ENCODE measurements at places on chromosomes 11 and 22.

GRCh38 chr22:27603800-27604144, 197.8 kb downstream of the MN1 start:
- DNase-seq, result no peak

- DNase-seq, result no peak
Observed at GRCh38 chr22:33896575-33897447, 23.5 kb downstream of the LARGE1 start.

- no peak for DNase-seq
Observed at GRCh38 chr22:49825944-49826602, 1.6 kb downstream of the BRD1 start.

DNA sequence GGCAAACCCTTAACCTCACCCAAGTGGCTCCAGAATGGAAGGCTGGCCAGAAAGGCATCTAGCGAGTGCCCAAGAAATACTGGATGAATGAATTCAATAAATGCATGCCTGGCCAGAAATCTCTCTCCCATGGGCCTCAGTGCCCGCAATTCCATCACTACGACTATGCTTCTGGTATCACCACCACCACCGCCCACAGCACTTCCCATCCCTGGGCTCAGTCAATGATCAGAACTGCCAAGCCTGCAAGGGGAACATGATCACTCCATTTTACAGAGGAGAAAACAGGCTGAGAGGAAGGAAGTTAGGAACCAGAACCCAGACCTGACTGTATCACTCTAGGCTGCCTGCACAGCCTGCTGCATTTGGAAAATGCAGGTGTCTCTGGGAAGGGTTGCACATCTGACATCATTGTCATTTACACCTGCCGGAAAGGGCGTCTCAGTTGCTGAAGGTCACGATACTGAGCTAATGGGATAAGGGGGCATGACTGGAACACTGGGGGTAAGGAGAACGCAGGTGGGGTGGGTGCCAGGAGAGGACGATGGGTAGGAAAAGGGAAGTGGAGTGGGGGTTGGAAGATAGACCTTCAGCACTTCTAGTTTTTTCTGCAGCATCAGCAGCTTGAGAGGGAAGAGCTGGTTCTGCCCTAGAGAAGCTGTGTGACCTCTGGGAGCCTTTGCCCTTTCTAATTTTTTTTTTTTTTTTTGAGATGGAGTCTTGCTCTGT, 3.2 kb downstream of the GPR152 start:
- DNase-seq, result no peak

DNA sequence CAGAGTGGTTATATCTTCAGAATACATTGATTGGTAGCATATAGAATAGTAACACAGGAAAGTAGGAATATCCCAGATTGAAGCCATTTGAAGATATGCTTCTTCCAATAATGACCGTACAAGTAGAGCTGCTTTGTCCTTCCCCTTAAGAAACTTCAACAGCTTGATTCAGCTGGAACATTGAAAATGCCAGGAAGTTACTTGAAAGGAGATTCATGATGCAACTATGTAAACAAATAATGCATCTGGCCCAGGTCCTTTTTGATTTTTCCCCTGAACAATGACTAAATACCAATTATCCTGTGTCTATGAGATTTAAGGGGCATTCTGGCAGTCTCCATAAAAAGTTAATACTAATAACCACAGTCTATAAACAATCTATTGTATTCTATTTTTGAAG, 3.0 kb downstream of the DKK3 start:
- no peak for DNase-seq

- no peak for DNase-seq
Observed at GRCh38 chr11:131533998-131534397, 163.6 kb downstream of the NTM start.

- peak; percentile 63 for DNase-seq
Observed at GRCh38 chr22:38868886-38869381, 3.1 kb downstream of the CBX6 start.

DNA sequence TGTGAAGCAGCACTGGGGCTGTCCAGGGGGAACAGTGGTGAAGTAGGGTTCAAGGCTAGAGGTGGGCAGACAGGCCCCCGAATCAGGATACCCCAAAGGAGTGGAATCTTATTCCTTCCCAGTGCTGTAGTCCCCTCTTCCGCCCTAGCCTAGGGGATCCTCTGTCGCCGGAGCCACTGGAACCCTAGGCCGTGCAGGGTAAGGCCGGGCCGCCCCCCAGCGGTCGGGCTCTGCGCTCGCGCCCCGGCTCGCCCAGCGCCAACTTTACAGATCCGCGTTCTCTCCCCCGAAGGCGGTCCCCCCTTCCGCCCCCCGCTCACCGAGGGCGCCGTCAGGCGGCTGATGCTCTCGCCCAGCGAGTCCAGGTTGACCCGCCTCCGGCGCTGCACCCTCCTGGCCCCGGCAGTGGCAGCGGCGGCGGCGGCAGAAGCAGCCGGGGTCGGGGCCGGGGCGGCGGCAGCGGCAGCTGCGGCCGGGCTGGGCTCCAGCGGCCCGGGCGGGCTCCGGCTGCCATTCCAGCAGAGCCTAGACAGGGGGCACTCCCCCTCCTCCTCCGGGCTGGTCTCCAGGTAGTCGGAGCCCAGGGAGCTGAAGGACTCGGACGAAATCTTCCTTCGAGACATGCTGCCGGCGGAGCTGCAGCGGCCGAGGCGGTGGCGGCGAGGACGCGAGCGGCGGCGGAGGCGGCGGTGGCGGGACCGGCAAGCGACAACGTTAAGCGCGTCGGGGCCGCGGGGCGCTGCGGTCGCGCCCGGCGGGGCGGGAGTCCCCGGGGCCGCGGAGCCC, 650 bp downstream of the GUCY1A2 start:
- peak; percentile 60 for DNase-seq

DNA sequence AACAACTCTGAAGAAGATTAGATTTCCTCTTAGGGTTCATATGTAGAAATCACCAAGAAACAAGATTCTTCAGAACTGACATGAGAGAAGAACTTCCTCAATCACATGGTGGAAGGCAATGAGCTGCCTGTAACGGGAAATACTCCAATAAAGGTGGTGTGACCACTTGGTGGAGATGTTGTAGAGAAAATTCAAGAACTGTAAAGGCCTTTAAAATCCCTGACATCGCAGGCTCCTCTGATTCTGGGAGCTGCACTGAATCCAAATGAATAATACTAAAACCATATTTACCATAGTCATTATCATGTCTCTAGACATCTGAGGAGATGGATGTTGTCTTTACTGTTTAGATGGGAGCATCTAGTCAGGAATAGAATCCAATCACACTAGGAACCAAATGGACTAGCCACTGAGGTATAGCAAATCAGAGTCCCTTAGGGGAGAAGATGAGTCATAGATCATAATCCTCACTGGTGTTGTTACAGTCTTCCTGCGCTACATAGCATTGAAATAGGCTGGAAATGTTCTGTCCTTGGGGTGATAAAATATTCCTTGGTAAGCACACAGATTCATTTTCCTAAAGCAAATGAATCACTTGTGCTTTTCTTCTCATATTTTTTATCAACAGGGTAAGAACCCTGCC, 321.6 kb upstream of the TENM4 start:
- no peak for DNase-seq

- no peak for DNase-seq
Observed at GRCh38 chr22:27874185-27874584, 44.9 kb downstream of the PITPNB start.

GRCh38 chr11:93526641-93527583, 16.3 kb downstream of the SMCO4 start:
- DNase-seq, result no peak

DNA sequence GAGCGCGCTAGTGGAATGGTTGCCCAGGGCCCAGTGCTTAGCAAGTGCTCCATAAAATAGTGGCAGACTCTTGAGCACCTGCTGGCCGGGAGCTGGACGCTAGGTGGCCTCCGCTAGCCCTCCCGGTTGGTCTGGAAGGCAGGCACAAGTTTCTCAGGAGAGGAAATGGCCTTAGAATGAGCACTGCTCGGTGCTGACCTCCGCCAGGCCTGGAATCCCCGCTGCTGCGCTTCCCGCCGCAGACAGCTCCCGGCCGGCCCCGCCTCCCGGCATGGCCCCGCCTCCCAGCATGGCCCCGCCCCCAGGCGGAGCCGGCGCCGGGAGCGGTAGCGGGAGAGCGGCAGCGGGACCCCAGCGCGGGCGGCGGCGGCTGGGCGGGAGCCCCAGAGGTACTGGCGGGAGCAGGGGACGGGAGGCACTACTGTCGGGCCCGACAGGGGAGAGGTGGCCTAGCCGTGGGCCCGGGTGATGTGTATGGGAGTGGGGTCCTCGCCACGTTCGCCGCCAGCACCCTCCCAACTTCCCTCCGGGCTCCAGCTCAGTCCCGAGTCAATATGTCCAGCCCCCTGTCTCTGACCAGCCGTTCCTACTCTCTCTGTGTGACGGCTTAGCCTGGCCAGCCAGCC, at the start of gene SIPA1:
SIPA1 (plus strand) TSS at position 308 of the 626 bp plus-strand sequence. CDS start 2,821 bp downstream, outside the sequence.
- DNase-seq, result peak; percentile 75

- no peak for DNase-seq
Observed at GRCh38 chr11:33214767-33215166, 42.4 kb upstream of the HIPK3 start.

DNA sequence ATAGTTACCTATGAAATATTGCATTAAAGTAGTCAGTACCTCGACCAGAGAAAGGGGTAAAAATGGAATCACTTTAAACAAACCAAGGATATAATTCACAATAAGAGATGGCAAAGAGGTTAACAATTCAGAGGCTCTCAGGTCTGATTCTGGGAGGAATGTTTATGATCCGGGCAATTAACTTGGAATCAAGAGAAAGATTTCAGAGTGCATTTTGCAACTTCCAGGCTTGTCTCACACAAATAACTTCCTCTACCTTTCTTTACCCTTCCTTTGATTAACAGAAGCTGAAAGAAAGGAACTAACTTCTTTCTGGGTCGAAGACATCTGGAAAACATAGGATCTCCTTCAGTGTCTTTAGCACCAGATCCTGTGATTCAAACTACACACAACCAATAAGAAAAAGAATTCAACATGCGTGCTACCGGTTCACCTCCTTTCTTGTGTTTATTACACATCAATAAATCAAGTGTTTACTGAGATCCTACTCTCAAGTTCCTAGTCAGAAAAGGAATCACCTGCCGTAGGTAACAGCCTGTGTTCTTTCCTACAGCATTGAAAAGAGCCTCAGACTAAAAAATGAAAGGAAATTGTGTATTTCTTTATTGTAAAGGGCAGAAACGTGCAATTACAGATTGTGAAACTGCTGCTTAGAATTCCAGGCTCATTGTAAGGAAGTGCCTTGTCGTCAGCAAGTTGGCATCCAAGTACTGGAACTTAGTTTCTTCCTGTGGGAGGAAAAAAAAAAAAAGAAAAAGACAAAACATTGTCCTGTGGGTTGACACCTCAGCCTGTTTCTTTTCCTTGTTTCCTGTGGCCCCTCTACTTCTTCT, 29.5 kb downstream of the CARD18 start:
- no peak for DNase-seq

DNA sequence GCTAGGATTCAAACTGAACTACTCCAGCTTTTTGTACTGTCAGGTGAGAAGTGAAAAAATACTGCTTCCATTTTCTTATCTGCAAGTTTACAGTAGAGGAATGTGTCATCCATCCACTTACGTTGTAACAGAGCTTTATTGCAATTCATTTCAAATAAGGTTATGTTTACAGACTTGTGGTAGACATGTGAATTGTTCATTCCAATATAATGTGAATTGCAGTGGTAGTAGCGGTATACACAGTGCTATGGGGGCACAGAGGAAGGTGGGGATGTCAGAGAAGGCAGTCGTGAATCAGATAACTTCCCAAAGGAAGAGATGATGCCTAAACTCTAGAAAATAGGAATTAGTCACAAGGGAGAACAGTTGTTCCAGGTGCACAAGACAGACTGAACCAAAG, 42.5 kb downstream of the CEP57 start:
- no peak for DNase-seq

- no peak for DNase-seq
Observed at GRCh38 chr11:24738972-24739371, 242.1 kb downstream of the LUZP2 start.

GRCh38 chr22:30062950-30063349, 17.3 kb upstream of the HORMAD2 start:
- DNase-seq, result no peak

- no peak for DNase-seq
Observed at GRCh38 chr22:30245985-30246813, at the start of gene LIF. Gene LIF, minus strand, starts transcription at chr22:30246759. Its CDS starts 64 bp downstream, at chr22:30246695.

- DNase-seq, result no peak
Observed at GRCh38 chr11:117668321-117668751, 128.7 kb downstream of the DSCAML1 start.

DNA sequence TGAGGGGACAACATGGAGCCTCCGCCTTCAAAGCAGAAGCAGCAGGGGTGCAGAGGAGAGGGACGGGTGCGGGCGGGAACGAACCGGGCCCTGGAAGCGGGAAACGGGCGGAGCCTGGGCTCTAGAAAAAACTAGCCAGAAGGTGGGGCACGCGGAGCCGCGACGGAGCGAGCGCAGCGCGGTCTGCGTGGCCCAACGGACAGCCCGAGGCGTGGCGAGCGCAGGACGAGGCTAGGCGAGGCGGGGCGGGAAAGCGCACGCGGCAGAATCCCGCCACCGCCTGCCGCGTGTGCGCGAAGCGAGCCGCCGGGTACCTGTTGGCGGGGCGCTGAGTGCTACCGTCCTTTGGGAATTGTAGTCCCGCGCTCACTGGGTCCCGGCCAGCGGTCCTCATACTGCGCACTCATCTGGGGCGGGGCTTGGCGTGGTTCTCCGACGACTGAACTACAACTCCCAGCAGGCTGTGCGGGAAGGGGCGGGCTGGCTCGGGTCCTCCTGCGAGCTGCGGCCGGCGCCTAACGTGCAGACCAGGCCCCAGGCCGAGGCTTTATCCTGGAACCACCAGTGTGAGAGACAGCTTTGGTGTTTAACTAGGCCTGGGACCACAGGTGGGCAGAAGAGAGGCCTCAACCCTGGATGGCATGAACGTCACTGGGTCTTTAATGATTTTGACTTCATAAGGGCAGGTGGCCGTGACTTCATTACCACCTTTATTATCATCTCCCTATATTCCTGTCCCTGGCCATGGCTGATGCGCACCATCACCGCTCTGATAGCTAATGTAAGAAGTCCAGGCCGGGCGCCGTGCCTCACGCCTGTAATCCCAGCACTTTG, at the start of gene ATL3:
ATL3 (minus strand) TSS at position 55 of the 834 bp plus-strand sequence; CDS start at position 14, 41 bp downstream.
- peak; percentile 95 for DNase-seq

DNA sequence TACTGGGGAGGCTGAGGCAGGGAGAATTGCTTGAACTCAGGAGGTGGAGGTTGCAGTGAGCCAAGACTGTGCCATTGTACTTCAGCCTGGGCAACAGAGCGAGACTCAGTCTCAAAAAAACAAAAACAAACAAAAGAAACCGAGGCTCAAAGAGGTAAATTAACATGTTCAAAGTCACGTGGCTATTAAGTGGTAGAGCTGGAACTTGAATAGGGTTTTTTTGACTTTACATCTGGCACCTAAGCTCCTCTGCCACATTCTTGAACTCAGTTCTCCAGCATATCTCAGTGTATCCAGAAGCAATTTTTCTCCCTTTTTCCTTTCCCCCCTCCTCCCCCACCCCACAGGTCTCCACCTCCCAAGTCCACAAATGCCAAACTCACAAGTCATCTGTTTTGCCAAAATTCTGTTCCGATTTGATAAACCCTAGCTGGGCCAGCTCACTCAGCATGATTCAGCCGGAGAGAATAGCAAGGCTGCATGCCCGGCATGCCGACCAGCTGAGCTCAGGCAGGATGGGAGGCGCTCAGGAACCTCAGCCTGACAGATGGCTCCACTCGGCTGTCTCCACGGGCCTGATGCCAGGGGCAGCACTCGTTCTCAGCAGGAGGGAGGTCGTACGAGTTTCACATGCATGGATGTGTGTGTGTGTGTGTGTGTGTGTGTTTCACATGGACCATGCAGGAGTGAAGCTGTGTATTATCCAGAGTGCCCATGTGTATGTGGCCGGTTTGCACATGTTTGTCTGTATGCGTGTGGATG, 63.2 kb upstream of the RRAS2 start:
- DNase-seq, result peak; percentile 10

Data from substantia nigra (tissue), 51 donors.